ENCODE measurements at places on chromosomes 4 and X.

GRCh38 chrX:2501559-2502102, 855 bp upstream of the DHRSX start:
- DNase-seq, result no peak

DNA sequence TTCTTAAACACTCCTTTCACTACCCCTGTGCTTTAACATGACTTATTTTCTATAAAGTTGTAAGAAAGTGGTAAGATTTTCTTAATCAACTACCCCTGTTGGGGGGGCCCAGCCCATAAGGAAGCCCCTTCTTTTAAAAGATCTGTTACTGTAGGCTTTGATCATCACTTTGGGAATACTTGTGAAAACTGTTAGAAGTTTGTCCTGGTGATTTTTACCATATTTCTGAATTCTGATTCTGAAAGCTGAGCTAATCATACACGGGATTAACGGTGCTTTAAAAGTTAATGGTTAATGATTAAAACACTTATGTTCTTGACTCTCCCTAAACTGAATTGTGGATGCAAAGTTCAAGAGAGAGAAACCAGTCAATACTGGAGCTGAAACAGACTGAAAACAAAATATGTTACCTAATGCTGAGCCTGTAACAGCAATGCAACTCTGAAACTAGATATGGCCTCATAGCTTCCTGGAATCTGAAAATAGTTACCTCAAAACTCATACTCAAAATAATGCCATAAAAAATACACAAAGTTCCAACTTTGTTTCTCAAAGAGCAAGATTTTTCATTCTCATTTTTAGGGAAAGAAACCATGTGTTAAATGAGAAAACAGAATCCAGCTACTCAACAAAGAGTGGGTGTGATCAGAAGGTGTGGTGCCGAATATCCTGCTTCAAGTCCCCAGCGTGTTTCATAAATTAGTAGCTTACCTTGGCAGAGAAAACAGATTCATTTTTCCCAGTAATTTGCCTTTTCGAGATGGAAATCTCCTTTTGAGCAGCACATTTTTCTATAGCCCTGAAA, 31.6 kb downstream of the ADH7 start:
- no peak for DNase-seq

DNA sequence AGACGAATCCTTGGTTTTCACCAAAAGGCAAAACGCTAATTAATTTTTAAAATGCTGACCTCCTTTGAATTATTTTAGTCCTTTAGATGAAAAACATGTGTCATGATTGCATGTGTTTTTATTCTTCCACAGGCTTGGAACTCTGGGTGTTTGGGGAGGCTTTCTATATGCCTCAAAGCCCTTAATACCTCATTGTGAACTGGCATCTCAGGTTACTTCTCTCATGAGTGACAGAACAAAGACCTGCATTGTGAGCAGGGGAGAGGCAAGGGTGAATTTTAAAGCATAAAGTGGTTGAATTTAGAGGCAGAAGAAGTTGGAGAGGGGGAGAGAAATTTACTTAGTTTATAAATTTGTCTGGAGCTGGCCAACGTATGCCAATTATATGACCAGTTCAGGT, 119.5 kb downstream of the ARSF start:
- no peak for DNase-seq

DNA sequence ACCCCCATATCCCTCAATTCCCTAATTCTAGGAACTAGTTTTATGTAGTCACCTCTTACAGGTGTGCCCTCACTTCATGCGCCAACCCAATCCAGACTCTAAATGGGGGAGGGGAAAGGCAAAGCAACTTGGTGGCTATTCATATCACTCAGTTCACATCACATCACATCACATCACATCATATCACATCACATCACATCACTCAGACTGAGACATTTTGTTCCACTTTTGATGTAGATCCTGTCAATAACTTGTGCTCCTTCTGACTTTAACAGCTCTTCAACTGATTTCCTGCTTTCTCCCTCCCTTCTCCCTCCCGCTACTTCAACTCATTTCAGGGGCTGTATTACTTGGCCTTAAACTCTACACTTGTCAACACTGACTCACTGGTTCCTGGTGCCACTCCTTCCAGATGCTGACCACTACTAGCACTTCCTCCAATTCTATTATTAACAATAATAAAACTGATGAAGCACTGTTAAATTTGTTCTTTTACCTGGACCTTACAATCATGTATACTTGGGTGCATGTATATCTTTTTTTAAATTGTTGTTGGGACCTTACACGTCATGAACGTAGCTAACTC, 29.1 kb upstream of the PLS3 start:
- peak; percentile 28 for DNase-seq

GRCh38 chr4:82247629-82248028, 126.2 kb downstream of the HNRNPD start:
- DNase-seq, result no peak

DNA sequence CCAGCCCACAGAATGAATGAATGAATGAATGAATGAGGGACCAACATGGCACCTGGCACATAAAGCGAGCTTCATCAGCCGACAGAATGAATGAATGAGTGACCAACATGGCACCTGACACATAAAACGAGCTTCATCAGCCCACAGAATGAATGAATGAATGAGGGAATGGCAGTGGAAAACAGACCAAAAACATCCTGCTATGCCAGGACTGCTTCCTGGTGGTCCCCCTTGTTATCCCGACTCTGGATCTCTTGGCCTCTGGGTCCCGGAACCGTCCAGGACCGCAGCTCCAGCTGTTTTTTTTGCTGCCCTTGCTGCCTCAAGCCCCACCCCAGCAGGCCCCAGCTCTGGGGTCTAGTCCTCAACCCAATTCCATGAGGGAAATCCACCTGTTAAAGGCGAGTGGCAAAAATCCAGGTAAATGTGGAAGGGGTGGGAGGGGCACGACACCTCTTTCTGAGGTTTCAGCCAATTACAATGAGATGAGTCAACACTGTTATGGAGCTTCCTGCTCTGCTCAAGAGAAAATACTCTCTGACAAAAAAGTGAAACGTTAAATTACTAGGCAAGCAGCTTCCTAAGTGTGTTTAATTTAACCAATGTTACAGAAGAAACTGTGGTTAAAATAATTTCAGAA, 72.0 kb upstream of the MTNR1A start:
- DNase-seq, result no peak

- no peak for DNase-seq
Observed at GRCh38 chrX:133973704-133974103, 11.7 kb downstream of the GPC3 start.

GRCh38 chrX:10158279-10159144, 1.7 kb downstream of the CLCN4 start:
- no peak for DNase-seq

DNA sequence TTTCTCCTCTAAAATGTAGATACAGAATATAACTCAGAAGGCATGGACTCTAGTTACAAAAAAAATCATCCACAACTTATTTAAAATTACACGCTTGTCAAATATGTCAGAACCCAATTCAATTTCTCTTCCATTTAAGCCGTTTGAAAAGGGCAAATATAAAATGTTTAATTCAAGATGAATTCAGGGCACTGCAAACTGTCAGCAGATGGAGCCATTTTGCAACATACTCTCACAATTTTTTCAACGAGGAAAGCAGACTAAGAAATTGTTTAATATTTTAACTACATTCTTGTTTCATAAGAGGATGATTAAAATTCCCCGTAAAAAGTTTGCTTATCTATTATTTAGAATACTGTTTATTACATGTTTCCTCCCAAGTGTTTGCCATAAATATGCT, 321.3 kb upstream of the CPXCR1 start:
- DNase-seq, result no peak

GRCh38 chrX:10390187-10390586, 230.2 kb downstream of the MID1 start:
- no peak for DNase-seq

DNA sequence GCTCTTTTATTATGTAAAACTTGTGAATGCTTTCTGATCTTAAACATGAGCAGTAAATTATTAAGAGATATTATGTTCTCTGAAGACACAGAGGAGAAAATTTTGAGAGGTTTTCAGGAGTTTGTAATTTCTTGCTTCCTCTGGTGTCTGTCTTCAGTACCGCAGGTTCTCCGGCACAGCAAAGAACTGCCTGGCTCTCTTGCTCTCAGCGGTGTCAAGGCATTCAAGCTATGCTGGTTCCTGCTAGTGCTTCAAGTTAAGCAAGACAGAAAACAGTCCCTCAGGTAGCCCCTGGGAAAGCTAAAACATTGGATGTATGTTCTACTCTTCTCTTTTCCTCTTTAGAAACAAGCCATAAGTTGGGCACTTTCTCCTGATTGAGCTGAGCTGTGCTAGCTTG, 120.2 kb upstream of the CENPE start:
- no peak for DNase-seq

GRCh38 chrX:151402719-151403390, 5.8 kb downstream of the VMA21 start:
- no peak for DNase-seq

- DNase-seq, result no peak
Observed at GRCh38 chr4:137360761-137361160, 171.5 kb downstream of the PCDH18 start.

GRCh38 chrX:131298036-131298435, 8.9 kb upstream of the IGSF1 start:
- DNase-seq, result no peak

DNA sequence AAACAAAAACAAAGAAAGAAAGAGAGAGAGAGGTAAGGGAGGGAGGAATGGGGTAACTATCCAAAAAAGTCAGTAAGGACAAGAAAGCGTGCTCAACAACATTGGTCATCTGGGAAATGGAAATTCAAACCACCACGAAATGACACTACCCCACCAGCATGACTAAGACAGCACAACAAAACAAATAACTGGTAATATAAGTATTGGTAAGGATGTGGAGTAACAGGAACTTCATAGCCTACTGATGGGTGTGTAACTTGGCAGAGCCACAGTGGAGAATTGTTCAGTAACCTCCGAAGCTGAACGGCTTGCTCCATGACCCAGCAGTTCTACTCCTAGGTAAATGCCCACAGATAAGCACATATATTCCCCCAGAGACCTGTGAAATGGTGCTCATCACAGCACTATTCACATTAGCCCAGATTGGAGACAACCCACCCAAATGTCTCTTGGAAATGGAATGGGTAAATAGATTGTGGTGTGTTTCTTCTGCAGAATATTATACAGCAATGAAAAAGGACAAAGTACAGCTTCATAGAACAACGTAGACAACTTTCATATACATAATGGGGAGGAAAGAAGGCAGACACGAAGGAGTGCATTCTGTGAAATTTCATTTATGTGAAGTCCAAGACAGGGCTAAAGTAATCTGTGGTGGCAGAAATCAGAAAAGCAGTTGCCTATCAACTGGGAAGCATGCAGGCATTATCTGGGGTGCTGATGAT, 95.5 kb upstream of the ATP6AP2 start:
- DNase-seq, result no peak

- DNase-seq, result no peak
Observed at GRCh38 chrX:95996294-95996693, 688.3 kb upstream of the DIAPH2 start.

DNA sequence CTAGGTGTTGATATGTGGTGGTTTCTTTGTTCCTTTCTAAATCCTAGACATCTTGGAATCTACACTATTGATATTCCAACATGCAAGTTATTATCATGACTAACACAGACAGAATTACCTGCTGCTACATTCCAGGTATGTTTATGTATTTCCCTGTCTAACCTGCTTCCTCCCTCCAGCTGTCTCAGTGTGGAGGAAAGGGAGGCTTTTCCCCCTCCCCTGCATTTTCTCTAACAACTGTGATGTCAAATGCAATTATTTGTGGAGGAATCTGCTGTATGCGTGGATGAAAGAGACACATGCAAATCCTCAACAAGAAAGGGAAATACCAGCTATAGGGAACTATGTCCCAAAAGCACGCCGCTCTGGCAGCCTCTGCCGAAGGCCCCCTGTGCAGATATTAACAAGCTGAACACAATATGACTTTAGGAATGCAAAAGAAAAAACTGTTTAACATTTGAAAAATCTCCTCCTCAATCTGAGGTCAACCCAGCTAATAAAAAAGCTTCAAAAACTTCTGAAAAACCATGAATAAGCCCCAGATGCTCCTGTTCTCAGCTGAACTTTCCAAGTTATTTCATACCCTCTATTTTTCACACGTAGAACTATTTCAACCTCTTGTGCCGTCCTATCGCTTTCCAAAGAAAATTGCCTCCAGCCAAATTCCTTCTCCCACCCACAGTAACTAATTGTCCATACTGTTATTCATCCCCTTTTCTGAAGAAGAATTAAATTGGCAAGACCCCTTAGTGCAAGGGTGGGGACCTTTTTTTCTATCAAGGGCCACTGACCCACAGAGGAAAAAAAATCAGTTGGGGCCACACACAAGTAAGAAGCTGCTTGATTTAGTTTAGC, 225.1 kb upstream of the GPC4 start:
- no peak for DNase-seq

DNA sequence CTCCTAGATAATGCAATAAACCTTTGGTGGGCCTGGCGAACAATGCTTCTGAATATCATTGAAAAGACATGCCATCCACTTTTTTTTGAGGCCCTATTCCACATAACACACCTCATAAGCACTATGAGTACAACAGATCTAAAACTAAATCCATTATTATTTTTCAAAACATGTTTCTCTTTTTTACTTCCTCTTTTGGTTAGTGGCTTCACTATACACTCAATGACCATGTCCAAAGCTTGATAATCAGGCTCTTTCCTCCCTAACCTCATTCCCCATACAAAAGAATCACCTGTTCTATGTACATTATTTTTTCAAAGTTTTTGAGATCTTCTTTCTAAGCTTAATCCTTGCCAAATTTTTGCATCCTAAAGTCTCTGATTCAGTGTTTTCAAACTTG, 20.4 kb upstream of the NPY2R start:
- no peak for DNase-seq

DNA sequence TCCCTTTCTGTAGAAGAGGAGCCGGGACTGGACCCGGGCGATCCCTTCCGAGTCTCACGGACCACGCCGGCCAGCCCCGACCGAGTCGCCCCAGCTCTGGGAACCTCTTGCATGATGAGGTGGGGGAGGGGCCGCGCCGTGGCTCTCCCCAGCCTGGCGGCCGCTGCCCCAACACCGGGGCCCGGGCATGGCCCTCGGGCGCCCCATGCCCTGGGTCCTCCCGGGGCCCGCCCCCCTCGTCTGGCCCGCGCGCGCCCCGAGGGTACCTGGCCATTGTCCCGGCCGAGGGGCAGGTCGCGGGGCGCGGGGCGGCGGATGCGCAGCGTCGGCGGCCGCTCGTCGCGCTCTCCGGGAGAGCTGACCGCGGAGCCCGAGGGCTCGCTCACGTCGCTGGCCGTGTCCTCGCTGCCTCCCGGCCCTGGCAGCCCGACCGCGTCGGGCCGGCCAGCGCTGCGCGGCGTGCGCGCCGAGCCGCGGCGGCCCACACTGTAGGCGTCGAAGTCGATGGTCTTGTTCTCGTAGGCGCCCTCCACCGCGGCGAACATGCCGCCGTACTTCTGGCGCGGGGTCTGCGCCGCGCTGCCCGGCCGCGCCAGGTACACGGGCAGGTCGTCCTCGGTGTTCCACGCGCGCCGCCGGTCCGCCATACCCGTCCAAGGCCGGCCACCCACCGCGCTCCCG, 423 bp downstream of the CRMP1 start:
- DNase-seq, result no peak

- no peak for DNase-seq
Observed at GRCh38 chr4:40713798-40714197, 36.0 kb upstream of the NSUN7 start.

GRCh38 chrX:80537096-80537495, 116.8 kb downstream of the TENT5D start:
- DNase-seq, result no peak

- DNase-seq, result no peak
Observed at GRCh38 chr4:3339577-3339976, 46.8 kb downstream of the RGS12 start.

GRCh38 chr4:54842656-54843055, 184.9 kb downstream of the KIT start:
- no peak for DNase-seq

GRCh38 chr4:128332081-128332480, 44.5 kb upstream of the PGRMC2 start:
- DNase-seq, result no peak
